ENCODE measurements at places on chromosomes 1 and 21.
A peak's percentile ranks its signal among the peaks of the same experiment; 100 is the strongest.

- no peak for DNase-seq
These were observed 10.7 kb downstream of the PIGR start for GRCh38 chr1:206935491-206936067.

- no peak for DNase-seq
These were observed 1.4 kb upstream of the RABIF start for GRCh38 chr1:202890392-202890791.

- no peak for DNase-seq
These were observed 55.8 kb downstream of the C1orf198 start for GRCh38 chr1:230812568-230812967.

- peak; percentile 63 for DNase-seq
These were observed at the start of gene PTPN7 for GRCh38 chr1:202160377-202160940. Gene PTPN7, minus strand, starts transcription at chr1:202160602. Its CDS starts 1,200 bp downstream, at chr1:202159402.

GRCh38 chr1:35768350-35769187 lies 1.2 kb downstream of the CLSPN start:
- no peak for DNase-seq

Measured in T-helper 9 cell (primary cell).